Neural crest cell (in vitro differentiated cells): ENCODE measurements at places on chromosomes 3 and 15. TPM values are rescaled to one million over a fixed set of nuclear protein-coding genes. Genes with fewer than 3 reads are reported as not detected.

The LRTM1 gene
- 0.23 TPM in 1 of 2 replicates, not detected in the other for total RNA-seq

The CYP1A1 gene
- 1.7 and 2.3 TPM in 2 replicates for total RNA-seq

GRCh38 chr3:145219355-145220235, 941.4 kb downstream of the PLOD2 start:
- H3K36me3 ChIP-seq: no peaks in the 10 kb centered on the region
- no peak overlapping the region for H3K27ac ChIP-seq
- no peaks in the 10 kb centered on the region for H3K27me3 ChIP-seq
- no peaks in the 10 kb centered on the region for H3K4me1 ChIP-seq
- H3K4me3 ChIP-seq: no peak overlapping the region
- DNase-seq: no peak

DNA sequence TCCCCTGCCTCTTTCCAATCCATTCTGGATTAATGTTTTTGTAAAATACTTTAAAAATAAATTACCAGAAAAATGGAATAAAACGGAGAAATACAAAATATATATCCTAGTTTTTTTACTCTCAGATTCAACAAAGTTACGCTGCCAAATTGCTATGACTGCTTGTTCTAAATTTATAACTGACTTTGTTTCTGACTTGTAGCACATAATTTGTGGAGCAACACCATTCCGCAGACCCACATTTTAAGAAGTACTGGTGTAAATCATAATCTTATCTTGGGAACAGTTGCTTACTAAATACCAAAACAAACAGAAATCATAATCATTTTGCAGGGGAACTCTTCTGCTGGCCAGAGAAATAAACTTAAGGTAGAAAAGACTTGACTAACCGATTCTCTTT, 339.4 kb upstream of the CBLB start:
- no peak overlapping the region for H3K27ac ChIP-seq
- DNase-seq: no peak
- no peaks in the 10 kb centered on the region for H3K4me1 ChIP-seq
- no peaks in the 10 kb centered on the region for H3K27me3 ChIP-seq
- H3K36me3 ChIP-seq: no peaks in the 10 kb centered on the region

DNA sequence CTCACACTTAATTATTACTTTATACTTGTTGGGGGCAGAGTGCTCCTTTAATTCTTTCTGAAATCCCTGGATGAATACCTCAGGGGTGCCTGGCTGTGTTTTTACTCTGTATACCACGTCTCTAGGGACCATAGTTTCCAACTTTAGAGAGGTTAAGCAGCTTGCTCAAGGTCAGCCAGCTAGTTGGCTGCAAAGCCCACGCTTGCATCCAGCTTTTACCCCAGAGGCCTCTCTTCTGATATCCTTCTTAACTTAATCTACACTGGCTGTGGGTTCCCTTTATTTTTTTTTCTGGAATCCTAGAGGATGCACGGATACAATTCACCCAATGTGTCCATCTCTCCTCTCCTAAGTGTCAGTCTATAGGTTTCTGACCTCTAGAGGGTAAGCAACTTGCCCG, 1.4 kb downstream of the PDZRN3 start:
- no peak for DNase-seq
- H3K27me3 ChIP-seq: no peaks in the 10 kb centered on the region
- H3K27ac ChIP-seq: no peak overlapping the region
- peaks cover 53% of the 10 kb centered on the region for H3K4me1 ChIP-seq

GRCh38 chr3:52856666-52857065, 21.8 kb upstream of the MUSTN1 start:
- peaks cover 19% of the 10 kb centered on the region for H3K4me1 ChIP-seq
- H3K27ac ChIP-seq: no peak overlapping the region
- DNase-seq: no peak

- H3K4me3 ChIP-seq: no peak overlapping the region
- no peaks in the 10 kb centered on the region for H3K4me1 ChIP-seq
- H3K36me3 ChIP-seq: peaks cover 33% of the 10 kb centered on the region
- DNase-seq: no peak
Measured at GRCh38 chr3:142353571-142353970, 94.3 kb downstream of the XRN1 start.

The CDCP1 gene
- total RNA-seq: not detected in 2 replicates
